ENCODE measurements at places on chromosomes 5 and 9.

DNA sequence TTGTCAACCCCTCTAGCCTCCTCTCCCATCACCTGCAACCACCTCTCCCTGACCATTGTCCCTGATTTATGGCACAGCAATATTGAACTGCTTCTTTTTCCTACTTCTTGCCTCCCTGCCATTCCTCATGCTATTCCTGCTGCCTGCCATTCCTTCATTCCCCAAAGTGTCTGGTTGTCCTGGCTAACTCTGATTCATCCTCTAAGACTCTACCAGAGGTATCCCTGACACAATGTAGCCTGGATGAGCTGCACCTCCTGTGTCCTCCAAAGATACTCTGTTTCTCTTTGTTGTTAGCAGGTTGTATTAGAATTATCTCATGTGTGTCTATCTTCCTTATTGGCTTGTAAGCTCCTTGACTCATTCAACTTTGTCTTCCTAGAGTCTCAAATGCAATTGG lies 53.5 kb upstream of the PTPN3 start:
- no peaks in the 10 kb centered on the region for H3K4me1 ChIP-seq
- peaks cover 32% of the 10 kb centered on the region for H3K27me3 ChIP-seq
- H3K36me3 ChIP-seq = no peaks in the 10 kb centered on the region
- no peak overlapping the region for H3K27ac ChIP-seq
- H3K4me3 ChIP-seq = no peak overlapping the region

GRCh38 chr5:180128671-180129261 lies 57.2 kb upstream of the RNF130 start:
- H3K4me3 ChIP-seq = no peak overlapping the region
- DNase-seq = no peak
- H3K36me3 ChIP-seq = no peaks in the 10 kb centered on the region

GRCh38 chr9:89734600-89735041 lies 129.8 kb downstream of the GADD45G start:
- H3K4me1 ChIP-seq = peaks cover 9% of the 10 kb centered on the region
- H3K27me3 ChIP-seq = peaks cover 35% of the 10 kb centered on the region
- no peaks in the 10 kb centered on the region for H3K36me3 ChIP-seq

DNA sequence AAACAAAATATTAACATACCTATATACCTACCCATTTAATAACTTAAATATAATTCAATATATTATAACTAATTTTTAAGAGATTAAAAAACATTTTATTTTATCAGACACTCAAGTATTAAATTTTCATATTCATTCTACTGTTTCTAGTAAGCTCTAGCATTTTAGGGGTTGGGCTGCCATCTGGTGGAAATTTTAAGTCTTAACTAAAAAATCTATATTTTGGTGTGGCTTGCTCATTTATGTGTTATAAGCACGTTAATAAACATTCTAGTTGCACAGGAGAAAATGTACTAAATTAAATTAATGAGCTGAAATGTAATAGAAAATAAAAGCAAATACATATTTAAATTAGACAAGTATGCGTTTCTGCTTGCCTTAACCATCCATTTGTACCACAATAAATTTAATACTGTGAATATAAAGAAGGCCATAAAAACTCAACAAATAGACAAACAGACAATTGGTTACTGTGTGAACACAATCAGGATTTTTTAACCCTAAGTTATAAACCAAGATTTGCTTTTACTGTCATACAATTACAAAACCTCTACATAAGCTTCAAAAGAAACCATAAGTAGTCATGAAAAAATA lies 1728.3 kb upstream of the CDH9 start:
- H3K4me3 ChIP-seq = no peak overlapping the region
- no peaks in the 10 kb centered on the region for H3K36me3 ChIP-seq
- no peak for DNase-seq
- no peaks in the 10 kb centered on the region for H3K27me3 ChIP-seq
- H3K4me1 ChIP-seq = peaks cover 1% of the 10 kb centered on the region

- no peaks in the 10 kb centered on the region for H3K36me3 ChIP-seq
- H3K27me3 ChIP-seq = peaks cover 18% of the 10 kb centered on the region
- no peak overlapping the region for H3K27ac ChIP-seq
- no peak overlapping the region for H3K4me3 ChIP-seq
Observed at GRCh38 chr9:108684288-108685025, 171.3 kb downstream of the ACTL7B start.

Measured in progenitor cell of endocrine pancreas (in vitro differentiated cells).